Suppressor macrophage treated with lipopolysaccharide for 4 hours (primary cell): ENCODE measurements at places on chromosomes 5 and 9.

GRCh38 chr5:154714266-154714986 is 40.8 kb upstream of the LARP1 start:
- DNase-seq, result peak; percentile 89

- peak; percentile 29 for DNase-seq
Measured at GRCh38 chr9:92506184-92506857, 24.0 kb upstream of the ASPN start.

DNA sequence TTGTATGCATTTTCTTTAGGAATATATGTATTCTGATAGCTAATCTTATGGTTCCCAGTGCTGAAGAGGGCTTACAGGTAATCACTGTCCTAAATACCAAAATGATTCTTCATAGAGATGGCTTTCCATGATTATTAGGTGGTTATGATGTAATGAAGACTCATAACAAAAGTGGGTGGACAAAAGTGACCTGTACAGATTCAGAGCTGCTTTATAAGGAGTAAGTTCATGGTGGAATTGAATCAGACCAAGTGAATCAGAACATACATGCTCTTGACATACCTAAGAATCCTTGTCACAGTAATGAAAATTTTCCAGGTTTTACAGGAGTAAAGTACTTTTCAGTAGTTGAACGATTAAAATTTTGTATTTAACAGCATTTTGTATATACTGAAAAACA is 105.6 kb downstream of the NIPBL start:
- DNase-seq, result no peak

DNA sequence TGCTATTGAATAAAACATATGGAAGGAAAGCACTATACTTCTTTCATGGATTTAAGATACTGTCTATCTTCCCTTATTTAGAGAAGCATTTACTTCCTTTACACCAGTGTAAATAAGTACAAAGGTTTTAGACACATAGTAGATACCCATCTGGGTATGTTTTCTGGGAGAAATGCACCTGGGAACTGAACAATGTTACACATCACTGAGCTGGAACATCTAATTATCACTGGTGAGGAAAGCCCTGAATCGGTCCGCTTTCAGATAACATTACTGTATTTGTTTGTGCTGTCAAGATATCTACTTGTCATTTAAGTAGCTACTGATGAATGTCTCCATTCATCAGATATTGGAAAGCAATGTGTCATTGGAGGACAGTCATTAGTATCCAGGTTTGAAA is 964.7 kb upstream of the PTPRD start:
- DNase-seq, result no peak

- DNase-seq, result no peak
Measured at GRCh38 chr9:72618811-72619210, 97.4 kb downstream of the TMC1 start.

DNA sequence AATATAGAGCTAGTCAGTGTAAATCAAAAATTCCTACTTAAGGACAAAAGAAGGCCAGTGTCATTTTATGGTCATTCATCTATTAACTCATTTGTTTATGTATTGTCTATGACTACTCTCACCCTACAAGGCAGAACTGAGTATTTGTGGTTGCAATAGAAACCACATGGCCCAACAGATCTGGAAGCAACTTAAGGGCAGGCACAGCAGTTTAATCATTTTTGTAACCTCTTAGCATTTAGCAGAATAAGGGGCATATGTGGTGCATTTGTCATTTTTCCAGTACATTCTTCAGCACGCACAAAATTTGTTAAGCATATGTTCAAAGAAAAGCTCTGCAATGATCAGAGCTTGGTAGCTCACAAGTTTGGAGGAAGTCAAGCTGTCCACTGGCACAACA is 1.1 kb downstream of the FKBP15 start:
- DNase-seq, result peak; percentile 85

DNA sequence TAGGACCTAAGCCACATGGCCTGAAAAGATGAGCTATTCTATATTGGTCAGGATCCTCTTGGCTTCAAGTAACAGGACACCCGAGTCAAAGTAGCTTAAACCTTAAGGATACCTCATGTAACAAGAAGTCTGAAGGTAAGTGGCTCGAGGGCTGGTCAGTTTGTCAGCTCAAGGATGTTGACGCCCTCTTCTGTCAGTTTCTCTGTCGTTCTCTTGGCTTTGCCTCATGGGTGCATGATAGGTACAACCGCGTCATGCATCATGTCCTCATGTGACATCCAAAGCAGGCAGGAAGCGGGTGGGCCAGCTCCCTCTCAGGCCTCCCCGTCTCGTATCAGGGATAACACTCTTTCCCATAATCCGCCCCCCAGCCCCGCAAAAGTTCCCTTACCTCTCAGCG is 22.1 kb upstream of the TCERG1 start:
- no peak for DNase-seq

DNA sequence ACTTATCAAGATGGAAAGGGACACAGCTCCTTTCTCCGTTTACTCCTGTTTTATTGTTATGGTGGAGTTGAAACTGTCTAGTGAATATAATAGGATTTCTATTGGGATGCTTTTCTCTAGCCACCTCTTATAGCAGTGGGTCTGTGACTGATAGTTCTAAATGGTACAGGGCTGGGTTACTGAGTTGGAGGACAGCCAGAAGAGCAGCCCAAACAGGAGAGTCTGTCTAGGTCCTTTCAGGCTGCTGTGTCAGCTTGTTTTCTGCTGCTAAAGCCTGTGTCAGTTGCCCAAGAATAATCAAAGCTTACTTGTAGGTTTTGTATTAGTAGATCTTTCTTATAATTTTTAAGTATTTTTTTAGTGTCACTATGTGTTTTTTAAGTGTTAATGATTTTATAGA is 356.0 kb upstream of the SEMA6A start:
- no peak for DNase-seq

DNA sequence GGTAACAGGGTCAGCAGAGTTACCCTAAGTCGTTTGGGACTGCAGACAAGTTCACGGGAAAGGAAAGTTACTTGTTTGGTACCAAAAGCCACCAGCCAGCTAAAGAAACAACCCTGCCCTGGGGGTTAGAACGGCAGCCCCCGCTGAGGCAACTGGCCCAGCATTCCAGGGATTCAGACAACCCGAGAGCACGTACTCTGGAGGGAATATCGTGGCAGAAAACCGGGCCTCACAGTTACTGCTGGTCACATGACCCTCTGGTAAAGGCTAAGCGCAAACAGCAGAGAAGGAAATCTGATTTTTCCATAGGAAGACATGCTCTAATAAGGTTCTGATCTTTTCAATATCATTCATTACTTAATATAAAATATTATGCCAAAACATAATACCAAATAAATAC is 22.5 kb upstream of the MLANA start:
- no peak for DNase-seq

DNA sequence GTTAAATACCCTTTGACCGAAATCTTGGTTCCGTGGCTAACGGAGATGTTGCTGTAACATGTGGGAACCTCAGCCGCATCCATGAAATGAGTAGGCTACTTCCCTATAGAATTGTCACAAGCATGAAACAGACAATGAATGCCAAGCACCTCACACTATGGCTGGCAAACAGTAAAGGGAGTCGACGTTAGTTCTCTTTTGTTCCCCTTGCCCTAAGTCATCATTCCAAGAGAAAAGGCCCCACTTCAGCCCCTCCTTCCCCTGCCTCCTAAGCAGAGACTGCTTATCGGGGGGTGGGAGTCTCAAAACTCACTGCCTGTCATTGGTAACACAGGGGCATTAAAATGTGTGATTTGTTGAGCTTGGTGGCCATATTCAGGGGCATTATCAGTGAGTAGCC is 159.6 kb downstream of the MAPKAP1 start:
- no peak for DNase-seq

GRCh38 chr9:82930116-82930515 is 132.8 kb downstream of the RASEF start:
- DNase-seq, result no peak

DNA sequence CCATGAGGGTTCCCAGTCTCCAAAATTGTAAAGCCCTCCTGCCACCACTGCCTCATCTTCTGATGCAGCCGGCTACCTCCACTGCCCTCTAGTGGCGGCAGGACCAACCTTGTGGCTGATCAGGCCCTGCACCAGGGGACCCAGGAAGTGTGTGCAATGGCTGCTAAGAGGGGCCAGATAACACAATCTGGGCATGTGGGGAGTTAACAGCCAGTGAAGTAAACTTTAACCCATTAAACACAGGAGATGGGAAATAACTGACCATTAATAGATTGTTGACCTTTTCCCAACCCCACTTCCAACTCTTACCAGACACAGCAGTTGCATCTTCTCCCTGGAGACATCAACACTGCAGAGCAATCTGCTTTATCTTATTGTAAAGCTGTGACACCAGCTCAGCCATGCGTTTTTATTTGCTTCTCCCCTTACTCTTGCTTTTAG is 63.3 kb downstream of the FREM1 start:
- DNase-seq, result peak; percentile 59

DNA sequence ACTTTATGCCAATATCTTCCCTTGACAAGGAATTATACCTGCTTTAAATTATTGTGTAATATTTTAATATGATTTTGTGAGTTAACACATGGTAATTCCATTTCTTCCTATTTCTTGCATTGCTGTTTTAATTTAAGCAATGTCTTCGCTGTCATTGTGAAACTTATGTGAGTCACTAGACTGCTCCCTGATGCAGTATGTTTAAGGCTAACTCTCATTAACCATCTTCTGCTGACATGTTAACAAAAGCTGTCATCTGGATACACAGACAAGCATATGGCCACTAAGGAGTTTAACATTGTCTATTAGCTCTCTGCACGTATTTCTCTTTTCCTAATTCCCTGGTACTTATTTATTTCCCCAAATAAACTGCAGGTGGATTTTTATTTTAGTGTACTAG is 980.8 kb upstream of the CTNND2 start:
- no peak for DNase-seq

DNA sequence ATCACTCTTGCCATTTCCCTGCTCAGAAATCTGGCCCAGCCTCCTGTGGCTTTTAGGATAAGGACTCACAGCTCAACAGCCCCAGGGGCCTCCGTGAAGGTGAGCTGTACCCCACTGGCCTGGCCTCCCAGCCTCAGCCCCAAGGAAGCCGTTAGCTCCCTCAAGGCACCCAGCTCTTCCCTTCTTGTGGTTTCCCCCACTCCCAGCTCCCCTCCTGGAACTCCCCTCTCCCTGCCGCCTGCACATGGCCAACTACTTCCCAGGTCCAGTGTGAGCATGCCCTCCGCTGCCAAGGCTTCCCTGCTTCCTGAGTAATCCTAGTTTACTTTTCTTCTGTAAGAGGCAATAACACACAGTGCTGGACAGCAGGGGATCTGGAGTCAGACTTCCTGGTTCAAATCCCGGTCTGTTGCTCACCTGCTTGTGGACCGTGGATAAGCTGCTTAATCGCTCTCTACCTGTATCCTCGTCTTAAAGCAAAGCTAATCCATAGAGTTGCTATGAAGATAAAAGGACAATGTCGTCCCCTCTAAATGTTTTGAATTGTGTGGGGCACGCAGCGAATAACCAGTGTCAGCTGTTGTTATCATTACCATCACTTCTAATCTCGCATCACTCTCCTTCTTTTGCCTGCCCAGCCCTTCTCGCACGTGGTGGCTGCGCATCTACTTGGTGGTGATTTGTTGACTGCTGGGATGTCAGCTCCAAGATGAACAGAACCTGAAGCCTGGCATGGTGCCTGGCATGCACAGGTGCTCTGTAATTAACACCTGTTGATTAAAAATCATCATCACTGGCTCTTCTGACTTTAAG is 86.6 kb downstream of the C5orf15 start:
- DNase-seq, result no peak

DNA sequence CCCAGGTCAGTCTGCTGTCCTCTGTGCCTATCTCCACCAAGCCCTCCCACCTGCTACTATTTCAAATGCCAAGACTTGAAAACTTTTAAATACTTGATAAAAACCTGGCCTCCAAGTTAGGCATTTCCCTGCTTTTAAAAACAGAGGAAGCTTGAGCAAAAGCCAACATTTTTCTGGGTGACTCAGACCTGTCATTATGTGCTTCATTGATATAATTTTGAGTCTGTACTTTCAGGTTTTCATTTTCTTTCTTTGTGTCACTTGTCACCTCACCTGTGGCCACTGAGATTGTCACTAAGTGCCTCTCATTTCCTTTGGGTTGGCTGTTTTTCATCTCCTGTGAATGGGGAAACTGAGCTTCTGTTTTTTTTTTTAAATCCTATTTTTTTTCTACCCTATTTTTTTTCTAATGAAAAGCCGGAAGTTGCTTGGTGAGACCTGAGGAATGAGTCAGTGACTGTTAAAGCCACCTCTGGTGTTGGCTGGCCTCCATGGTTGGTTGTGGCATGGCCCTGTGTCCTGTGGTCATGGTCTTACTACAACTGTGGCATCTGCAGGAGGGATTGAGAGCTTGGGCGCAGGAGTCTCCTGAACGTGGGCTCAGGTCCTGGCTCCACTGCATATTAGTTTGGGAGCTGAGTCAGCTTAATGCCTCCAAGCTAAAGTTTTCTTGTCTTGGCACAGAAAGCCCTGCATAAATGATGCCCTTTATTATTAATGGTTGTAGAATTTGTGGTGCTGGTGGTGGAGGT is 56.7 kb downstream of the ARHGAP26 start:
- DNase-seq, result peak; percentile 44

DNA sequence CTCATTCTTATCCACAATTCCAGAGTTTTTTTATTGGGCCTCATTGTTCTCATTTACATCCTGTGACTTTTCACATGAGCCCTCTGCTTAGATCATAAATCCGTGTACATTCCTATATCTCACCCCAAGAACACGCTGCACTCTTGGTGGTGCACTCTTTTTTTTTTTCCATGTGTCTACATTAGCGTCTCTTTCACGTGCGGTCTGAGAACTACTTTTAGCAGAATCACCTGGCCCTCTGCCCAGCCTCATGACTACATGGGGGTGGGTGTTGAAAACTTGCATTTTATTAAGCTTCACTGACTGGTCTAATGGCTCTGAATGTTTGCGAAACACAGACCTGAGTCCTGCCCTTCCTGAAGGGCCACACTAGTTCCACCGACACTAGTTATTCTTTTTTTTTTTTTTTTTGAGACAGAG is 18.6 kb downstream of the C9orf57 start:
- peak; percentile 28 for DNase-seq

- no peak for DNase-seq
Measured at GRCh38 chr5:53243403-53243802, 133.8 kb upstream of the MOCS2 start.

DNA sequence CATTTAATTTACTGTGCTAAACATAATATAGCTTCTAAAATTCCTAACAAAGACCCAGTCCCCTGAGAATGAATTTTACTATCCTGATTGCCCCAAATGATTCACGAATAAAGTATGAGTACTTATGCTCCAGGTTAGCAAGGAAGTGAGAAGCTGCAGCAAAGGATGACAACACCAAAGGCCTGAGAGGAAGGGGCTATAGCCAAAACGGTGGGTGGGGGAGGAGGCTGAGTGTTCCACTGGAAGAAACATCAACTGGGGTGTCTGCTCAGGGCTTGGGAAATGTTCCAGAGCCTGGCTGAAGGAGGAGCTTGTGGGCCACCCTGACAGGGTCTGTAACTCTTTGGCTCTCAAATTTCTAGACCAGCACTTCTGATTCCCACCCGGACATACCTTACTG is 157.3 kb downstream of the ADAMTS12 start:
- no peak for DNase-seq

GRCh38 chr5:55534436-55535198 is at the start of gene PLPP1:
Gene PLPP1 (minus strand): TSS chr5:55534964. CDS start chr5:55534629, 335 bp downstream.
- peak; percentile 87 for DNase-seq

- DNase-seq, result peak; percentile 87
Measured at GRCh38 chr5:88883059-88883835, at the start of gene MEF2C. Gene MEF2C (minus strand): TSS chr5:88883184. CDS start chr5:88823788, 59,396 bp downstream.
